ENCODE measurements at places on chromosomes 4 and X.
A peak's percentile ranks its signal among the peaks of the same experiment; 100 is the strongest.

DNA sequence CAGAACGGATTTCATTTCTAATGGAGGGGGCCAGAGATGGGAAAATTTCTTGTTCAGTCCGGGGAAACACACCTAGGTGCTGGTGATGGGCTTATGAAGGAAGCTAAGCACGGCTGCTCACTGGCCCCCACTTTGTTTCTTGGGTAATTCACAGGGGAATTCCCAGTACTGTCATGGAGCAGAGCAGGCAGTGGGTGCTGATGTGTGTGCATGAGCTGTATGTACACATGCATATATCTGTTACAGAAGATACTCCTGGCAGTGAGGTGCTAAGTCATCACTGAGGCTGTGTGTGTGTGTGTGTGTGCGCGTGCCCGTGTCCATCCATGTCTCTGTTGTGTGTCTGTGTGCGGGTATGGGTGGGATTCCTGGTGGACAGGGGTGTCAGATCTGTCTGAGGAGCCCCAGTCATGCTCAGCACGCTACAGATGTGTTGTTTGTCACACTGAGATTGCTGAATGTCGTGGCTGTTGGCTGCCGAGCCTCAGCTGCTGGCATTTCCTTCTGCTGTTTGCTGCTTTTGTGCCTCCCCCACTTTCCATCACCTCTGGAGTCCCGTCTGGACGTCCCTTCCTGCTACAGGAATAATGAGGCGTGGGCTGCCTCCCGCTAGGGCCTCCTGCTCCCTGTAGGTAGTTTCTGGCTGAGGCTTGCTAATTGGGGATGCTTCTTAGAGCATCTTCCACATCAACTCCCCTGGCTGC lies 53.3 kb downstream of the JADE1 start:
- peak; percentile 44 for DNase-seq

DNA sequence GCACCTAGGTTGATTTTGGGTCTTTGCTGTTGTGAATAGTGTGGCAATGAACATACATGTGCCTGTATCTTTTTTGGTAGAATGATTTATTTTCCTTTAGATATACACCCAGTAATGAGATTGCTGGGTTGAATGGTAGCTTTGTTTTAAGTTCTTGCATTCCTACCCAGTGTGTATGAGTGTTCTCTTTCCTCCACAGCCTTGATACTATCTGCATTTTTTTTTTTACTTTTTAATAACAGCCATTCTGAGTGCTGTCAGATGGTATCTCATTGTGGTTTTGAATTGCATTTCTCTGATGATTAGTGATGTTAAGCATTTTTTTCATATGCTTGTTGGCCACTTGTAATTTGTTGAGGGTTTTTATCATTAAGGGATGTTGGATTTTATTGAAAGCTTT lies 351.8 kb upstream of the GNPDA2 start:
- DNase-seq = no peak

DNA sequence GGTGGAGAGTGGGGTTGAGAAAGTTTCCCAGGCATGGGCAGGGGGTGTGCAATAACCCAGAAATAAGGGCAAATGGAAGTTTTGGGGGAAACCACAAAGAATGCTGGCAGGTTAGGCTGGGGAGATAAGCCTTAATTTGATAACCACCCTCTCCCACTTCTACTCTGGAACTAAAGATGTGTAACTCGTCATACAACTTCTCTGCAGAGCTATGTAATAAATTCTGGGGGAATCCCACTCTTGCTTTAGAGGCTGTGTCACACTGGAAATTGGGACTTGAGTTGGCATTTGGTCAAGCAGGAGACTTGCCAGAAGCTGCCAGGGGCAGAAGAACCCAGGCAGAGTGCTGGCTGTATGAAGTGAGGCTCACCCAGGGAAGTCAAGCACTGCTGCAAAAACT lies 170.9 kb upstream of the CPEB2 start:
- DNase-seq = no peak

DNA sequence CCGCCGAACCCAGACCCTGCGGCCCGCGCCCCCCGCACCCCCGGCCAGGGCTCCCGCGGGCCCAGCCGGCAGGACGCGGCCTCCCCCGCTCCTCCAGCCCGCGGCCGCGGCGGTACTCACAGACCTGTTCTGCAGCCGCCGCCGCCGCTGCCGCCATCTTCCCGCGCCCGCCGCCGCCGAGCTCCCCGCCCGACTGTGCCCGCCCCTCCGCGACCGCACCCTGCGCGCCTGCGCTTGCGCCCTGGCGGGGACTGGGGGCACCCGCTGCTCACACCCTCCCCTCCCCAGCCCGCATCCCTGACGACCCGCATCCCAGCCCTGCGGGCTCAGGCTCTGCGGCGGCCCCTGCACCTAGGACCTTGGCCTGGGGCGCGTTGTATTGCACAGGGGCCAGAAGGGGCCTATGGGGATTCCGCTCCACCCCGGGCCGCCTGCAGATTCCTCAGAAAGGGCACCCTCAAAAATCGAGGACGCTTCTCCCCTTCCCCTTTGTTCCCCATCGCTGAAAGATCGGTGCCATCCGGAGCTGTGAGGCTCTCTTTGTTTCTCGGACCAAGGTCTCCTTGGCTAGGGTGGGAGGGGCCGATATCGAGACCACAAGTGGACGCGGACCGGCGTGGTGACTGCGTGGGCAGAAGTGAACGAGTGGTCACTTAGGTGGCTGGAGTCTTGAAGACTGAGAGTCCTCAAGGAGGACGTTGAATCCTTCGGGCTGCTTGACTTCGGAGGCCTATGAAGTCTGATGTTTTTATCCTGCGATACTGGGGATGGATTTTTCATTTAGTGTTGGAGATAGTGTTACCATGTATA lies at the start of gene SGCB:
Gene SGCB (minus strand): TSS at position 197 of the 810 bp plus-strand sequence. CDS start 40 bp downstream, at position 157.
- DNase-seq = peak; percentile 83
